Left lobe of liver (tissue), 2 donors: ENCODE measurements at places on chromosomes 5 and 9. TPM values are rescaled to one million over a fixed set of nuclear protein-coding genes. Genes with fewer than 3 reads are reported as not detected.

GRCh38 chr9:91899219-91899563, 50.8 kb downstream of the ROR2 start:
- DNase-seq, result no peak

DNA sequence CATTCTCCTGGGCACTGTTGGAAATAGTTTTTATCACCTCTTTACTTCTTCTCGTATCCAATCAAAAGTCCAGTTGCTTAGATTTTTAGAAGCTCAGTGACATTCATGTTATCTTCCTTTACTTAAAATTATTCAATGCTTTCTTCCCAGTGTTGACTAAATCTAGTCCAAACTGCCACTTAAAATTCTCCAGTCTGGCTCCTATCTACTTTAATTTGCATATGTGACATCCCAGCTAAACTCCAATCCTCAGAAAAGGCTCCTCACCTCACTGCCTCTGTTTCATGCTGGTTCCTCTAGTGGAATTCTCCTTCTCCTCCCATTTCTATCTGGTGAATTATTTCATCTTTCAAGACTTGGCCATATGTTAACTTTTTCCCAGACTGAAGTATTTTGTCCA, 1238.7 kb upstream of the WWC1 start:
- no peak for DNase-seq

DNA sequence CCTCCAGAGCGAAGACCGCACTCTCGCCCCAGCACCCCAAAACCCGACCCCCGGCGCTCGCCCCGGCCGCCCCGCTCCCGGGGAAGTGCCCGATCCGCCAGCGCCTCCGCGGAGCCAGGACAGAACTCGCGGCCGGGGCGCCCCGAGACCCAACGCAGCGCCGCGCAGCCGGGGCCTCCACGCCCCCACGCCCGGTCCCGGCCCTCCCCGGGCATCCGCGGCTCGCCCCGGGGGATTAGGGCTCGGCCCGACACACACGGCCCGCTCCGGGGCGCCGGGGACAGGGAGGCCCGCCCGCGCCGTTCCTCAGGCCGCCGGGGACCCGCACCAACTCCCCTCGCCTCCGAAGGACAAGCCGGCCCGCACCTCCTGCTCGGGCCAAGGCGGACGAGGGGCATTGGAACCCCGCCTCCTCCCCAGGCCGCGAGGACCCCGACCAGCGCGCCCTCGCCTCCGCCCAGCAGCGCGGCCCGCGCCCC, 544 bp downstream of the FNBP1 start:
- DNase-seq, result peak; percentile 58

- DNase-seq, result no peak
These were observed 22.3 kb upstream of the UNC5A start for GRCh38 chr5:176788091-176788490.

GRCh38 chr9:129060991-129061390, 19.9 kb upstream of the DOLPP1 start:
- DNase-seq, result no peak

- no peak for DNase-seq
These were observed 38.8 kb downstream of the PAEP start for GRCh38 chr9:135600296-135600817.

Gene RABEPK
- 22.9 TPM for total RNA-seq

Gene SYNPO
- 51.7 TPM for total RNA-seq

Gene P4HA2
- 13.8 TPM for total RNA-seq
